SK-N-MC (cell line): ENCODE measurements at places on chromosomes 4 and X.

GRCh38 chr4:39464886-39465501 lies 6.1 kb downstream of the LIAS start:
- DNase-seq = no peak

GRCh38 chrX:2691543-2692220 lies 587 bp downstream of the CD99 start:
- DNase-seq = no peak

- DNase-seq = no peak
Measured at GRCh38 chrX:51896626-51897025, 3.2 kb downstream of the MAGED1 start.

- no peak for DNase-seq
Measured at GRCh38 chrX:77434962-77435361, 12.2 kb upstream of the FGF16 start.

DNA sequence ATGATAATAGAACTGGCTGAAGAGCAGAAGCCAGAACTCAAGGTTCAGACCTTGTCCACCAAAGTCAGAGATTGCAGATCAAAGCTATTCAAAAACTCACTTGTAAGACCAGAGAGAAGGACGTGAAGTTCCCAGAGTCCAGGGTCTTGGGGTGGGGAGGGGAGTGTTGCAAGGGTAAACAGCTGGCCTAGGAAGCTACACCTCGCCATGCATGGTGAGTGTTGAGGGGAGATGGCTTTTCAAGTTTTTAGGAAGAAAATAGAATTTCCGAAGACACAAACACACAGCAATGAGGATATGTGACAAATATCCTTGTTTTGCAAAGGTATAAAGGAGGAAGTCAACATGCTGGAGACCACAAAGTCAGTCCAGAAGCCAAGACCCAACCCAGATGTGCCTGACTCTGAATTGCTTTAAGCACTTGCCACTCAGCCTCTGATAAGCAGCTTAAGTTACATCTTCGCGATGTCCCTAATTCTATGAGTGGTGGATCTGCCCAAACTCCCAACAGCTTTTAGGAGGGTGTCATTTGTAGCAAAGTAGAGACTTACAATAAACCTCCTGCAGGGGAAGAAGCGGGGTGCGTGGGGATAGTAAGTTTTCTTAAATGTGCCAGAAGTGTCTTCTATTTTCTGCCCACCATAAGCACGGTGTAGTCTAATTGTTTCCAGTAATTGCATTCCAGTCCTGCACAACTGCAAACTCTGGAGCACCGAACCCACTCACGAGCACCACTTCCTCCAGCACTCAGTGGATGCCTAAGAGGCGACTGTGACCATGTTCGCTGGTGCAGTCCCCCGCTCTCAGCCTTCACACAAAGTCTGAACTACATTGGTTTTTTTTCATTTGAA lies 26.5 kb downstream of the HAND2 start:
- DNase-seq = no peak

DNA sequence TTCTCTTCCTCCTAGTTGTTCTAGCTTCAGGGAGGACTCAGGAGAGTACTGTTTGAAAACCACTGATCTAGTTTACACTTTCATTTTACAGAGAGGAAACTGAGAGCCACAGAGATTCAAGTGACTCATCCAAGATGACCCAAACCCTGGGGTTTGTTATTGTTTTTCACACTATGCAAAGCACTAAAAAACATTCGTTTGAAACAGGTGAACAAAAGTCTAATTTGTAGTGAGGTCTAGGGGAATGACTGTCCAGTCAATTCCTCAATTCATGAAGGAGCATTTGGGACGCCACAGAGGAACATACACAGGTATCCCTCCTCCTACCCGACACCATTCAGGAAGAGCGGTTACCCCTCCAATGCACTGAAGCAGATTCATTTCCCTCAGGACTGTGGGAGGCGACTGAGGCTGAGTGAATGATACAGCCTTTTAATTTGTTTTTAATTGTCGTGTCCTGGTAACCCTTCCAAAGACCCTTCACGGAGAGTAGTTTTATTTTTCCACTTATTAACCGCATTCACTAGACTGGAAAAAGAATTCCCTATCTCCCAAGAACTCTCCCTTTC lies 30.3 kb downstream of the TLR10 start:
- DNase-seq = no peak

DNA sequence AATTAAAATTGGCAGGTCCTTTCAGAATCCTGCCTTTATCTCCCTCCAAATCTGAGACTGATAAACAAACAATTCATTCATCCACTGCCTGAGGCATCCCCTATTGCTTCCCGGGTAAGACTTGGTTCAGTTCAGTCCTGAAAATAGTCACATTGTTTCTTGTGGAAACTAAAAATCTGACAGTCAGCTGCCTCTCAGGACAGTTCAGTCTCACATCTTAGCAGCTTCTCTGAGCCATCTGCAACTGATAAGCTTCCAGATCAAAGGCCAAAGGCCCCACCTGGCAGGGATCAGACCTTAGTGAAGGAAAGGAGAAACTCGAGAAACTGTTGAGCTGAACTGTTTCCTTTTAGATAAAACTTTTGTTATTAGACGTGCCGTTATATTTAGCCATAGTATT lies 264.5 kb downstream of the IL15 start:
- DNase-seq = no peak

GRCh38 chr4:112075129-112075753 lies 70.0 kb upstream of the FAM241A start:
- DNase-seq = no peak

DNA sequence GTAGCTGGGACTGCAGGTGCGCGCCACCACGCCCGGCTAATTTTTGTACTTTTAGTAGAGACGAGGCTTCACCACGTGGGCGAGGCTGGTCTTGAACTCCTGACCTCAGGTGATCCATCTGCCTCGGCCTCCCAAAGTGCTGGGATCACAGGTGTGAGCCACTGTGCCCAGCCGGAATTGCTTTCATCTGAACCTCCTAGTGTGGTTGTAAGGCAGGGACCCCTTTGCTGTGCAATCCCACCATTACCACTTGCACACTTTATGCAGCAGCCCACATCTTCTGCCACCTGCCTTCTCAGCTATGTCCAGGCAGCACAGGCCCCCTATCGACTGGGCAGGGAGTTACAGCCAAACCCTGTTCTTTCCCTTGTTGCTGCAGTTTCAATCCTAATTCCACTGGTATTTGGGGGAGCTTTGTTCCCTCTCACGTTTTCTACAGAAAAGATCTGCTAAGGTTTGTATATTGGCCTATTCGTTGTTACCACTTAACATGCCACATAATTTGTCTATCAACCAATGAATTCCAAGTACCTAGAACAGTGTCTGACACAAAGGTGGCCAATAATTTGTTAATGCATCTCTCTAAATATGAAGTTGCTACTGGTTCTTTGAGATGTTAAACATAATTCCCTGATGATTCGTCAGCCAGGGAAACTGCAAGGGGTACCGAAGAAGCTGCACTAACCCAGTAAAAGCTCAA lies 6.5 kb downstream of the RPL39 start:
- DNase-seq = no peak

GRCh38 chrX:44105228-44105913 lies 132.2 kb upstream of the NDP start:
- DNase-seq = no peak

- DNase-seq = no peak
Measured at GRCh38 chrX:131646106-131646505, 102.2 kb downstream of the OR13H1 start.

DNA sequence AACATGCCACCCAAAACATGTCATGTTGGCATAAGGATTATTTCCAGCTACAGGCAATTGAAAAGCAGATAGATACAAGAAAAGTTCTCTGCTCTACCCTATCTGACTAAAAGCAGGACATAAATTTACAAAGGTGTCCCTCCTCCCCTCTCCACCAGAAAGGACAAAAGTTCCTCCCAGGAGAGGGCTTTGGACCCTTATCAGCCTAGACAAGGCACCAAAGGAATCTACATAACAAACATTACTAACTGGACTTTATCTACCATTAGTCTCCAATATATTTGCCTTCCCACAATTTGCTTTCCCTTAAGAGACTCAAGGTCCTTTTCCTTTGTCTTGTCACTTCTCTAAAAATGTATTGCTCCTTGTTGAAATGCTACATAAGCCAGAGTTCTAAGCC lies 55.6 kb downstream of the ADGRA3 start:
- DNase-seq = no peak

DNA sequence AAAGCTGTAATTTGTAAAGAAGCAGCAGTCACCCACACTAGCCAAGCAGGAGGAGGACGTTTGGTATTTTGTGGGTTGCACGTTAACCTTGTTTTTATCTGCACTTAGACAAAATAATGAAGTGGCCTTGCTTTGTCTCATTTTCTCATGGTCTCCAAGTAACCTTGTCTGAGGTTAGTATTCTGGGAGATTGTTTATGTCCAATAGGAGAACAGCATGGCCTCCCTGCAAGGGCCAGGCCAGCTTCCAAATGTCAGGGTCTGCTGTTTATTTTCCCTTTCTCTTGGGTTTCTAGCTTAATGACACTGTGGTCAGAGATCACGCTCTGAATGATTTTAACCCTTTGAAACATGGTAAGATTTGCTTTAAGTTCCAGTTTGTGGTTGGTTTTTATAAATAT lies 29.9 kb downstream of the PNMA6E start:
- DNase-seq = no peak

DNA sequence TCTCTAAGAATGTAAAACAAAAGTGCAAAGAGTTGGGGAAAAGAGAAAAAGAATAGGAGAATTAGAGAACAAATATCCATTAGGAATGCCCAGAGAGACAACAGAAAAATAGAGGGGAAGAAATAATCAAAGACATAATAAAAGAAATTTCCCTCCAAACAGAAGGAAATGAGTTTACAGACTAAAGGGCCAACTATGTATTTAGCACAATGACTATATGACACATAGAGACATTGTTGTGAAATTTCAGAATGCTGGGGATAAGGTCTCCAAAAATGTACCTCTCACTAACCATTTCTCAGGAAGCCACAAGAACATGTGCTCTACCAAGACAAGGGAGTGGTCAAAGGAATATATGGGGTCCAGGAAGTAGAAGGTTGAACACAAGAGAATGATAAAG lies 121.0 kb upstream of the ACSL4 start:
- no peak for DNase-seq

GRCh38 chr4:93217431-93217830 lies 611.1 kb upstream of the ATOH1 start:
- DNase-seq = no peak

DNA sequence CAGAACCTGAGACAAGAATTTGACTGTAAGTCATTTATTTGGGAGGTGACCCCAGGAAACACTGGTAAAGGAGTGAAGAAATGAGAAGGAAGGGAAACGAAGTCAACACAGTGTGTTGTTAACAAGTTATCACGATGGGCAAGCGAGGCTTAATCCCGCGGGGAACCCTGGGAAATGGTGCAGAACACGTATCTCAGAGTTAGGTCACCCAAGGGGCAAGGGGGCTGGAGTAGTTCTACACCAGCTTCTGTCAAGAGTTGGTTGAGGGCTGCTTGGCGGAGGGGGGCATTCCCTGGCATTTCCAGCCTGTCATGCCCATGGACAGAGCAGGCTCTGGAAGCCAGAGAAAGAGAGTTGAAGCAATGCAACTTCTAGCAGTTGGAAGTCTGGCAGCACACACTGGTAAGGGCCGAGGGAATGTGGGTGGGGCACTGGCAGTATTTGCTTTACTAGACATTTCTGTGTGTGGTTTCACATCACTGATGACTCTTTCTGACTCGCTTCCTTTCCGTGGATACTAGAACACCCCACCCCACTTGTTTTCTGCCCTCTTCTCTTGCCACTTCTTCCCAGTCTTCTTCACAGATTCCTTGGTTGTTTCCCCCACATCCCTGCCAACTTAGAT lies 52.2 kb upstream of the ADGRG2 start:
- no peak for DNase-seq

- DNase-seq = no peak
Measured at GRCh38 chr4:11966782-11967181, 538.1 kb upstream of the HS3ST1 start.

GRCh38 chr4:87510747-87511146 lies 18.4 kb downstream of the SPARCL1 start:
- no peak for DNase-seq

DNA sequence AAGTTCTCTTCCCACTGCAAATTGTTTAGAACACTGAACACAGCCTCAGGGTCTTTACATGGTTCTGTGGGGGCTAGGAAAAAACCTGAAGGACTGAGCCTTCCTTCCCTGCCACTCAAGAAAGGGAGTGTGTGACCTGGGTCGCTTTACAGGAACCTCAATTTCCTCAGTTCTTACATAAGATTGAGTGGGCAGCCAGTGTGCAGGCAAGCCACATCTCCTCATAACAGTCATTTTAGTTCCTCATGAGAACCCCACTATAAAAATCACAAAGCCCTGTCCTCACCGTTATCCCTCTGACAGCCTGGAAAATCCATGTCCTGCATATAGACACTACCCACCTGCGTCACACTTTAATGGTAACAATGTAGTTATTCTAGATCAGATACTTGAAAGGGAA lies 2.1 kb upstream of the ETDC start:
- DNase-seq = no peak

- DNase-seq = no peak
Measured at GRCh38 chr4:119783189-119783983, 154.8 kb upstream of the PDE5A start.

DNA sequence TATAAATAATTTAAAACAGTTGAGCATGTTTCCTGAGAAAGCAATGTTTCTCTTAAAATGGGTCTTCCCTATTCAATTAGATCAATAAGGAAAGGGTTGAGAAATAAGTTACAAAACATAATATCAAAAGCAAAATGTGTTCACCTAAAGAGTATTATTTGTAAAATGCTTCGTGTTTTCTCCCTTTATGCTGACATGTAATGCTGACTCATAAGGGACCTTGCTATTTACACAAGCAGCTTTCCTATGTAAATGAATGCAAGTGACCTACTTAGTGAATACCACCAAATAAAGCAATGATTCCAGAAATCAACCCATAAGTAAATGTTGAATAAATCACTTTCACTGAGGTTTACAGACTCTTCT lies 91.5 kb downstream of the ELOVL6 start:
- DNase-seq = no peak

DNA sequence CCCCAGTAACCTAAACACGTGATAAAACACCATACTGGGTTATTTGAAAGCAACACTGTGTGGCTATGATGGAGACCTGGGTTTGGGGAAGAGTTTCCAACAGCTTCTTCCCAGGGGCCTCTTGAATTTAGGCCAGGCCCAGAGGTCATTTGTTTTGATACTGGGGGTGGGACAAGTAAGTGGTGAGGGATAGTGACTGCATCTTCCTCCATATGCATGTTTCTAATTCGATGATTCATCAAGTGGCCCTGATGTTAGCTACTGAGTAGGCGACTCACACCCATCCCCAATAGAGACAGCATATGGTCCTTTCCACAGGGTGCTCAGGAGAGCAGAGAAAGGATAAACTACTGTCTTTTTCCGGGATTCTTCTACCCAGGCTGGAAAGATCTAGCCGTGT lies 2.7 kb downstream of the NDP start:
- no peak for DNase-seq

DNA sequence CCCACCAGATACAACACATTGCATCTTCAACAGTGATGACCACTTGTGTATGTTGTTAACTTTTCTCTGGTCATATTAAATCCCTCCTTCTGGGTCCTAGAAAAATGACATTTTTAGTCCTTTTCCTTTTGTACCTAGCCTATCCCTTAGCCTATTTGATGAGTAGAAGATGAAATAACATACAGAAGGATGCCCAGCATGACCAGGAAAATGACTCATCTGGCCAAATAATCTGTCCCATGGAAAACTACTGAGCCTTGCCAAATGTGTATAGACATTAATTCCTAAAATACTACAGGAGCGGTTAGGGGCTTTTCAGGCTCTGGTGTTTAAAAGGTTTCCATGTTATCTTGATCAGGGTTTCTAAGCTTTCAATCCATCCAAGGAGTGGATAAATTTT lies 129.0 kb upstream of the KCNIP4 start:
- DNase-seq = no peak
